Stomach (tissue), 19 donors: ENCODE measurements at places on chromosomes 13 and 19. TPM values are rescaled to one million over a fixed set of nuclear protein-coding genes. Genes with fewer than 3 reads are reported as not detected.

GRCh38 chr19:3608750-3609322, 2.2 kb upstream of the TBXA2R start:
- peaks cover 46% of the 10 kb centered on the region for H3K4me1 ChIP-seq
- H3K36me3 ChIP-seq: peaks cover 22% of the 10 kb centered on the region
- peaks cover 4% of the 10 kb centered on the region for H3K27me3 ChIP-seq

DNA sequence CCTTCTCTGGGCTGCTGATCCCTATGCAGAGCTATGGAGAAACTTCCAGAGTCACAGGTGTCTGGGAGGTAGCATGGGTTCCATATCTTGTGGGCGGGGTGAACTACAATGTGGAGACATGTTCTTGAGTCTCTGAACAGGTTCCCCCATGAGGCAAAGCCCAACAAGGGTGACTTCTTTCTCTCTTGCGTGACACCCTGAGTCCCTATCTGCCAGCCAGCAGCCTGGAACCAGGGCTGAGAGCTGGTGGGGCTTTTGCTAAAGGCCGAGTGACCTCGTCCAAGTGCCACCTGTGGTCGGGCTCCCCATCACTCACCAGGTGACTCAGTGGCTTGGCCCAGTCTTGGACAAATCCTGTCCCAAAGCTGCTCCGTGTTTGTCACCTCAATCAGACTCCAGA, 88.0 kb upstream of the ZNF536 start:
- DNase-seq: no peak
- peaks cover 21% of the 10 kb centered on the region for H3K27me3 ChIP-seq

DNA sequence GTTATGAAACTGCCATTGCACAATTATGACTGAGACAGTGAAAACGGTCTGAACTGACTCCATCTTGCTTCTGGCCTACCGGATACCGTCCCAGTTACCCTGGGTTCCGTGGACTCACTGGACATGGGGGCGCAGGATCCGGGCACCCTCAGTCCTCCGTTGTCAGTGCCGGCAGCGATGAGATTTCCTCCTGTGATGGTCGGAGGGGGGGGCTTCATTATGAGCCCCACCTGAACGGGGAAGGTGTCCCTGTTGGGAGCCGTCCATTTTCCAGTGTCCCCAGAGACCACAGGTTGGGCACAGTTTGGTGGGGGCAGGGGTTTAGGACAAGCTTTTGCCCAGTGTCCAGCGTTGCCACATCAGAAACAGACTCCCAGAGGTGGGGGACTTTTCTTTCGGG, 23.4 kb downstream of the TMEM255B start:
- no peak overlapping the region for H3K27ac ChIP-seq
- DNase-seq: peak; percentile 11
- peaks cover 7% of the 10 kb centered on the region for H3K27me3 ChIP-seq
- H3K36me3 ChIP-seq: no peaks in the 10 kb centered on the region

GRCh38 chr13:75514080-75514995, 23.3 kb downstream of the COMMD6 start:
- H3K4me1 ChIP-seq: no peaks in the 10 kb centered on the region
- H3K36me3 ChIP-seq: no peaks in the 10 kb centered on the region
- no peaks in the 10 kb centered on the region for H3K27me3 ChIP-seq
- no peak for DNase-seq
- H3K27ac ChIP-seq: no peak overlapping the region

DNA sequence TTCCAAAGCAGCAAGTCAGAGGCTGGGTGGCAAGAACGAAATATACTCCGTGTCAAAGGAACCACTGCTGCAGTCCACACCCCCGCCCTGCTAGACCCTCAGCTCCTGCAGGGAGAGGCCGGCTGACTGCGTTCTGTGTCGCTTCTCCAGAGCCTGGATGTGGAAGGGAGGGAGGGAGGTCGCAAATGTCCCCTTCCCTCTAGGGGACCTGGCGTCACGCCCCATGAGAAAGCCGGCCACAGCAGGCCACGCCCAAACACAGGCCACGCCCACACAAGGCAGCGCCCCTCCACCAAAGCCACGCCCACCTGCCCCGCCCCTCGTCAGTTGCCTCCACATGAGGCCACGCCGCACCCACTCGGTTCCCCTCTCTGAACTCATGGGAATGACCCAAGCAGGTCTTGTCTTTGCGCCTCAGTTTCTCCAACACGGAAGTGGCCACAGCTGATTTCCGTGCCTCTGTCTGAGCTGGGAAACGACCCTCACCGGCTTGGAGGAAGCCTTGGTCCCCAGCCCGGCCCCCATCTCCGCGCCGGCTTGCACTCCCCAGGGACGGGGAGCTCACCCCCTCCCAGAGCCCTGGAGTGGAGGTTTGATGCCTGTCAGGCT, 38.4 kb upstream of the TCF3 start:
- peaks cover 4% of the 10 kb centered on the region for H3K27me3 ChIP-seq
- peaks cover 6% of the 10 kb centered on the region for H3K4me1 ChIP-seq
- DNase-seq: peak; percentile 59
- H3K4me3 ChIP-seq: no peak overlapping the region

Gene CPB2
- 2.2 TPM for total RNA-seq

Gene ENOX1
- total RNA-seq: 1.7 TPM

Gene PPM1N
- 0.92 TPM for total RNA-seq

Gene ZNF844
- total RNA-seq: 16.1 TPM

Gene C19orf67
- not detected for total RNA-seq

Gene IRGC
- total RNA-seq: not detected

Gene DACH1
- 6.7 TPM for total RNA-seq
